ENCODE measurements at places on chromosomes 2 and 18.
A peak's percentile ranks its signal among the peaks of the same experiment; 100 is the strongest.

GRCh38 chr2:128734521-128735295, 416.0 kb upstream of the HS6ST1 start:
- DNase-seq, result no peak

GRCh38 chr2:230711224-230711623, 1.4 kb upstream of the CAB39 start:
- no peak for DNase-seq

DNA sequence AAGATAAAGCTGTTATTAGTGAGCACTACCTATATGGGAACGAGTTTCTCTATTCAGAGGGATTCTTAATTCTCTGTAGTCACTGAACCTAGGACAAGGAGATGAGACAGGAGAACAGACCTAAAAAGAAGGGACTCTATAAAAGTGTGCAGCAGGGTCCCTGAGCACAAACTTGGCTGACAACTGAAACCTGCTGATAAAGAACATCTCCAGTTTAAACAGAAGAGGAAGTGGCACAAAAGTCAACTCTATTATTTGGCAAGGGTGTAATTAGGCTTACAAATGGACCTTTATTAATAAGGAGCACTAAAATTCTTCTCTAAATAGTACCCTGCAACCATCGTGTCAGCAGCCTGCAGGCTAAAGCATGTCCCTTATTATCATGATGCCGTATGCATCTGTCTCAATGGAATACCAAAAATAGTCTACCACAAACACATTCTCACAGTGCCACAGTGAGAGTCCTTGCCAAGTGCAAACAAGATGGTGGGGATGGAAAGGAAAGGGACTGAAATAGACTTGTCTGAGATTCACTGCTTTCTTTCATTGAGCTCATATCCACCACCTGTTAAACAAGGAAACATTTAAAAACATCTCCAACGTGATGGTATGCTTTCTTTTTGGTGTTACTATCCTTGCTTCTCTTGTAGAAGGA, 260.2 kb downstream of the INSIG2 start:
- no peak for DNase-seq

GRCh38 chr2:26298286-26298637, 47.7 kb upstream of the SELENOI start:
- no peak for DNase-seq

- DNase-seq, result no peak
These were observed 20.0 kb downstream of the KCNIP3 start for GRCh38 chr2:95317123-95317500.

- no peak for DNase-seq
These were observed 73.2 kb downstream of the ASB1 start for GRCh38 chr2:238499731-238500580.

- DNase-seq, result peak; percentile 80
These were observed 867 bp upstream of the TTL start for GRCh38 chr2:112481050-112481527.

GRCh38 chr2:71226096-71226964, 573 bp downstream of the PAIP2B start:
- peak; percentile 18 for DNase-seq

GRCh38 chr2:150428641-150429040, 58.8 kb downstream of the RND3 start:
- DNase-seq, result no peak

GRCh38 chr2:148455791-148456190, 188.8 kb upstream of the EPC2 start:
- no peak for DNase-seq

DNA sequence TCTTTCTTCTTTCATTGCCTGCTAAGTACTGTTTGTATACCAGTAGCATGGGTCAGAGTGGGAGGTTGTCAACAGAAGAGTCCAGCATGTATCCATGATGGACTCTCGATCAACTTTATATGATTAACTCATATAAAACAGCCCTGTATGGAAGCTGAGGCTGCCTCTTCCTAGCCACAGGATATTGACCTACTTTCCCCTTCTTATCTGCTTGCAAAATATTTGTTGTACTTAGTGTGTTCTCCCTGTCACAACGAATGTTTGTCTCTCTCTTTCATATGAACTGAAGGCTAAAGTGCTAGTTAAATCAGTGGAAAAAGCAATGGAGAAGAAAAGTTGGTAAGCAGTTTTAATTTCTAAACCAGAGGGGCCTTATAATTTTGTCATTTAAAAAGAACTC, 17.8 kb downstream of the MYO1B start:
- DNase-seq, result no peak

GRCh38 chr2:157657101-157657500, 28.4 kb upstream of the ACVR1C start:
- no peak for DNase-seq

- DNase-seq, result no peak
These were observed 398.7 kb downstream of the DSEL start for GRCh38 chr18:67117804-67118203.

GRCh38 chr2:196290136-196290535, 118.8 kb upstream of the STK17B start:
- no peak for DNase-seq

DNA sequence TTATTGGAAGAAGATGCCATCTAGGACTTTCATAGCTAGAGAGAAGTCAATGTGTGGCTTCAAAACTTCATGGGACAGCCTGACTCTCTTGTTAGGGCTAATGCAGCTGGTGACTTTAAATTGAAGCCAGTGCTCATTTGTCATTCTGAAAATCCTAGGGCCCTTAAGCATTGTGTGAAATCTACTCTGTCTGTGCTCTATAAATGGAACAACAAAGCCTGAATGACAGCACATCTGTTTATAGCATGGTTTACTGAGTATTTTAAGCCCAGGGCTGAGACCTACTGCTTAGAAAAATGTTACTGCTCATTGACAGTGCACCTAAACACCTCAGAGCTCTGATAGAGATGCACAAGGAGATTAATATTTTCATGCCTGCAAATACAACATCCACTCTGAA, 30.8 kb downstream of the ZNF892 start:
- DNase-seq, result no peak

GRCh38 chr2:61640406-61640805, 102.2 kb upstream of the XPO1 start:
- no peak for DNase-seq

DNA sequence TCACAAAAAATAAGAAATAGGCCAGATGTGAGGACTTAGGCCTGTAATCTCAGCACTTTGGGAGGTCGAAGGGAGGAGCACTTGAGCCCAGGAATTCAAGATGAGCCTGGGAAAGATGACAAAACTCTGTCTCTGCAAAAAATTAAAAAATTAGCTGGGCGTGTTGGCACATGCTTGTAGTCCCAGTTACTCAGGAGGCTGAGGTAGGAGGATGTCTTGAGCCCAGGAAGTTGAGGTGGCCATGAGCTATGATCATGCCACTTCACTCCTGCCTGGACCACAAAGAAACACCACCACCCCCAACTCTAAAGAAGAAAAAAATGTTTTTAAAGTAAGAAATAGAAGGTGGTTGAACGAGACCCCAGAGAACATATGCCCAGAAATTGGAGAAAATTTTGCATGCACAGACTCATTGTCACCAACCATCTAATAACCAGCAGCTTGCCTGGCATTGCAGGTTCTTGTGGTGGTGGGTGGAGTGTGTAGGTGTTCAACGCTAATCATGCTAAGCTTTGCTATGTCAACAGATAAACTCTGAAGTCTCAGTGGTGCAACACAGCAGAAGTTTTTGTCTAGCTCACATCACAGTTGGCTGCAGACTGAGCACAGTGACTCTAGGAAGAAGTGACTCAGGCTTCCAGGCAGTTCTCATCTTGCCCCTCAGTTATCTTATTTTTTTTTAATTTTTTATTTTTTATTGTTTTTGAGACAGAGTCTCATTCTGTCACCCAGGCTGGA, 18.6 kb downstream of the ARL4C start:
- no peak for DNase-seq

GRCh38 chr18:59604877-59605276, 92.3 kb downstream of the CCBE1 start:
- no peak for DNase-seq

DNA sequence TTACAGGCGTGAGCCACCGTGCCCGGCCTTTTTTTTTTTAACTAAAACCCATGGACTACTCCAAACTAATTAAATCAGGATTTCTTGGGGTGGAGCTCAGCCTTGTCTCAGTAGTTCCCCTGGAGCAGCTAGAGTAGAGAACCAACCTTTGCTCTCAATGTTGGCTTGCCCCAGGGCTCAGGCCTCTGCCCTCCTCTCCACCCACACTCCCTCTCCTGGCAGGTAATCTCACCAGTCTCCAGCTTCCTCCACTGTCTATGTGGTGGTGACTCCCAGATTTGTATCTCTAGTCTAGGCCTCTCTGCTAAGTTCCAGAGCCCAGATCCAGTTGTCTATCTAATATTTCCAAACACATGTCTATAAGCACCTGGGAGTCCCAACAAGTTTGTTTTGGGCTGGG, 9.6 kb upstream of the MTA3 start:
- no peak for DNase-seq

- DNase-seq, result no peak
These were observed 236.4 kb downstream of the LRRTM1 start for GRCh38 chr2:80068038-80068731.

DNA sequence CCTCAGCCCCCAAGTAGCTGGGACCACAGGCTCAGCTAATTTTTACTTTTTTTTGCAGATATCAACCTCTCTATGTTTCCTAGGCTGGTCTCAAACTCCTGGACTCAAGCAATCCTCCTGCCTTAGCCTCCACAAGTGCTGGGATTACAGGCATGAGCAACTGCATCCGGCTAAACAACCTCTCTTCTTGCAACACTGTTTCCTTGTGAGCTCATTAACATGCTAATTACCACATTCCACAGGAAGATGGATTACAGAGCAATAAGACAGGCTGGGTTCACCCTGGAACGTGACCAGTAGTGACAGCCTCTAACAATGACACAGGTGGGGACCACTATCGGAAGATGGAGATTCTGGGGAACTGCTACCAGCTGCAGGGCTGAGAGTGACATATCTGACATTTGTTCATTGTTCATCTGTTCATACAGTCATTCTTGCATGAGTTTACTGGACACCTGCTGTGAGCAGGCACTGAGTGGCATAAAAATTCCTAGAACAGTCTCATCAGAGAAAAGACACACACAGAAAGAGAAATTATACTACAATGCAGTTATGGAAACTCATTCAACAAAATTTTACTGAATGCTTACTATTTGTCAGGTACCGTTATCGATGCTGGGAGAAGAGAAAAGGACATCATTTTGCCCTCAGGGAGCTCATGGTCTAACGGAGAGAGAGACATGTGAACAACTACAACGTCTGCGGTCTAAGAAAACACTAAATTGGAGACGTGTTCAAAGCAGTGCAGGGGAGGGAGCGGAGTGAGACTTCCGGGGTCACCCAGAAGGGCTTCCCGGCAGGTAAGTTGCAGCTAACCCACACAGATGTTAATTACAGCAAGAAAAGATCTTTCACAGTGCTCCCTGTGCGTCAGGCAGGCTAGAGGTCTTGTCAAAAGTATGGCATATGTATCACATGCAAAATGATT, 37.6 kb downstream of the PROC start:
- no peak for DNase-seq

GRCh38 chr2:240435948-240436682, 652 bp downstream of the GPC1 start:
- no peak for DNase-seq

GRCh38 chr2:100812573-100812972, 7.4 kb upstream of the NPAS2 start:
- no peak for DNase-seq

GRCh38 chr2:121118951-121119350, 166.1 kb downstream of the TFCP2L1 start:
- no peak for DNase-seq

DNA sequence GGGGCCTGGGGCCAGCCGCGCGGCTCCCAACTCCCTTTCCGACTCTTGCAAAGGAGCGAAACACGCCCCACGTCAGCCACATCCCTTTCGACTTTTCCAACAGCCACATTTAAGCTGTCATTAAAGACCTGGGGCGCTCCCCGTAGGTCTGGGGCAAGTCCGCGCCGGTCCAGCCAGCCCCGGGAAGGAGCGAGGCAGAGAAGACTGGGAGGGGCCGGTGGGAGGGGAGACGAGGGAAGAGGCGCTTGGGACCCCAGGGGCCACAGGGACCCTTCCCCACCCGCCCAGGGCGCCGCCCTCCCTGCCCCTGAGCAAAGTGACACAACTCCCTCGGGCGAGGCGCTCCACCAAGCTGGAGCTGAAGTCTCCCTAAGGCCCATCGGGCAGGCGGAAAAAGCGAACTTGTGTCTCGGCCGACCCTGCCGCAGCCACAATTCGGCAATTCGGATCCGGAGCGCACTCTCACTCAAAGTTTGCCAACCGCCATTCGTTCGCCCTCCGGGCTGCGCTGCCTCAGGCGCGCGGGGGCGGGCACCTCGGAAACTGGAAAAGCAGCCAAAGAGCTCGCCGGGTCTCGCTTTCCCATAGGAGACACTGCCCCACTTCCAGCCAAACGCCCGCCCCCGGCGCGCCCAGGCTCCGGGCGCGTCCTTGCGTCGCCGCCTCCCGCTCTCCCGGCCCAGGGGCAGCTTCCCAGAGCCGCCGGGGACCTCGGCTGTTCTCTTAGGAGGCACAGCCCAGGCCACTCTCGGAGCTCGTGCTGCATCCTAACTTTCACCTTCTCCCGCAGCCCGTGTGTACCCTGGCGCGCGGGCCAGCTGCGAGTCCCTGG, 1.1 kb upstream of the KCTD1 start:
- DNase-seq, result no peak

- no peak for DNase-seq
These were observed 361.0 kb upstream of the NT5C1B start for GRCh38 chr2:18950361-18950851.

DNA sequence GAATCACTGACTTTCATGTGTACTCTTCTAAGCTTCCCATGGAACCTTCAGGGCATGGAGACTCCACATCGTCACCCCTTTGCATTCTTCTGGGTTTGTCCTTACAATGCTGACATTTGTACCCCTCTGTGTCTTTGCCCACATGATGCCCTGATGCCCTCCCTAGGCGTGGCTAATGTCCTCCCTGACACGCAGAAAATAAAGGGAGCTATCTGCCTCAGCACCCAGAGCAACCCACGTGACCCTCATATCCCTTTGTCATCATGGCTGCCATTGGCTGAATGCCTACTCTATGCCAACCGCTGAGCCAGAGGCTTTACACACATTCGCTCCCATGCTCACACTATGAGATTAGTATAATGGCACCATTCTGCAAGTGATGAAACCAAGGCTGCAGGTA, 86.4 kb upstream of the KLHL29 start:
- DNase-seq, result no peak

All from stimulated activated CD4-positive, alpha-beta T cell treated with anti-CD3 and anti-CD28 coated beads, Interleukin-12 subunit alpha, Interleukin-12 subunit beta, amount 100 ng/mL, for 4 hours (primary cell).